ENCODE measurements at places on chromosomes 5 and 9. TPM values are rescaled to one million over a fixed set of nuclear protein-coding genes. Genes with fewer than 3 reads are reported as not detected.

DNA sequence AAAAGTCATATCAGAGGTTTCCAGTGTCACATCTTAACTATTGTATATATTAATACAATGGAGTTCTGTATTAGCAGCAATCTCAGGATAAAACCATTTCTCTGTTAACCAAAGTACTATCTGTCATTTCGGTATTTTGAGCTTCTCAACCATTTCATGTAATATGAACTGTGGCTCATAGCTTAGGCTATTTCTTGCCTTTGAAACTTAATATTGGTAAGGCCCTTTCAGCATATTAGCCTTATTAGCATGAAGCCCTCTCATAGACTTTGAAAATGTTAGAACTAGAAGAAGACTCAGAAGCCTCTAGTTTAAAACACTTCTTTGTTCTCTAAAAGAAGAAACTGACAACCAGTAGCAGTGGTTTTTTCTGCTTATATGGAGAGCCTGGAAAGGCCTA, 731 bp downstream of the CAVIN4 start:
- H3K4me1 ChIP-seq = no peaks in the 10 kb centered on the region
- H3K27me3 ChIP-seq = peaks cover 7% of the 10 kb centered on the region
- no peak for DNase-seq
- H3K36me3 ChIP-seq = no peaks in the 10 kb centered on the region
- H3K27ac ChIP-seq = no peak overlapping the region

The TERT gene
- 10.1 TPM for total RNA-seq

DNA sequence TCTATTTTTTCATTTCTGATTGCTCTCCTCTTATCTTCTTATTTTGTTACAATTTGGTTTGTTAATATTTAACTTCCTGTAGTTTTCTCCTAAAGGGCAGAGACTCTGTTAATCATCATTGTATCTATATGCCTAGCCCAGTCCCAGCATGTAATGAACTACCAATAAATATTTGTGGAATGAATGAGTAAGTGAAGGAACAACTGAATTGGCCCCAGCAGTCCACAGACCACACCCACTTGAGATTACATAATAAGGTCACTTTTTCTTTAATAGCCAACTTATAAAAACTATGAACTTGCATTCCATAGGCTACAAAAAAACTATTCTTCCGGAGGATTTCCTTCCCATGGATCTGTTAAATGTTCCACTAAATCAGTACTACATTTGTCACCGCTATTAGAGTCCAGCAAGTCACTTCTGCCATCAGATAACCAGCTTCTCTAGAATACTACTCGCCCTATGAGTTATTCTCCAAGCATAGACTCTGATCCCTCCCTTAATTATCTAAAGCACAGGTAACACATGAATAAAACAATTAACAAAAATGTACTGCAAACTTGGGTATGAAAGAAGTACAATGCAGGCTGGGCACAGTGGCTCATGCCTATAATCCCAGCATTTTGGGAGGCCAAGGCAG, 27.5 kb upstream of the TNPO1 start:
- no peaks in the 10 kb centered on the region for H3K36me3 ChIP-seq
- no peaks in the 10 kb centered on the region for H3K4me1 ChIP-seq
- H3K27me3 ChIP-seq = peaks cover 24% of the 10 kb centered on the region
- H3K4me3 ChIP-seq = no peak overlapping the region
- no peak for DNase-seq

DNA sequence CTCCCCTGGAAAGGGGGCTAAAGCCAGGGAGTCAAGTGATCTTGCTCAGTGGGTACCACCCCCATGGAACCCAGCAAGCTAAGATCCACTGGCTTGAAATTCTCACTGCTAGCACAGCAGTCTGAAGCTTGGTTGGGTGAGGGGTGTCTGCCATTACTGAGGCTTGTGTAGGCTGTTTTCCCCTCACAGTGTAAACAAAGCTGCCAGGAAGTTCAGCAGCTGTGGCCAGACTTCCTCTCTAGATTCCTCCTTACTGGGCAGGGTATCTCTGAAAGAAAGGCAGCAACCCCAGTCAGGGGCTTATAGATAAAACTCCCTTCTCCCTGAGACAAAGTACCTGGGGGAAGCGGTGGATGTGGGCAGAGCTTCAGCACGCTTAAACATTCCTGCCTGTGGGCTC, 17.1 kb upstream of the EPB41L4A start:
- peaks cover 4% of the 10 kb centered on the region for H3K27me3 ChIP-seq
- no peaks in the 10 kb centered on the region for H3K36me3 ChIP-seq
- H3K4me3 ChIP-seq = no peak overlapping the region
- no peak for DNase-seq
- H3K4me1 ChIP-seq = no peaks in the 10 kb centered on the region

The FCN2 gene
- total RNA-seq = not detected

- DNase-seq = no peak
- H3K27me3 ChIP-seq = peaks cover 14% of the 10 kb centered on the region
- no peak within 1 kb of the TSS for H3K4me3 ChIP-seq
These were observed at the start of gene SGCD for GRCh38 chr5:156326718-156327259. Gene SGCD, plus strand, starts transcription at chr5:156327164.

DNA sequence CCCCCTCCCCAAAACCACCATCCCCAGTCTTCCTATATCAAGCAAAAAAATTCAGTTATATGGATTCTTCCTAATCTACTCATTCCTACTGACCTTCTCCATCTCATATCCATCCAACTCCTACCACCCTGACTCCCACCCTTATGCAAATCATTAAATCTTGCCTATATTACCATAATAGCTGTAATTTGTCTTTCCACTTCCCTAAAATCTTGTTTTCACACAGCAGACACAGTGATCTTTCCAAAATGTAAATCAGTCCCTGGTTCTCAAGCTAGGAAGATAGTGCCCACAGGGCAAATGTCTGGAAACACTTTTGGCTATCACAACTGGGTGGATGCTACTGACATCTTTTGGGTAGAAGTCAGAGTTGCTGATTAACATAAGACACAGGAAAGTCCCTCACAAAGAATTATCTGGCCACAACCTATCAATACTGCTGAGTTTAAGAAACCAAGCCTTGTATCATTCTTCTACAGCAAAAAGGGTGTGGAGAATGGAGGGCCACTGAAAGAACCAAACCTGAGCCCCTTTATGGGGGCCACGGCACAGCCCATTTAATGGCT, 1.4 kb downstream of the SRA1 start:
- H3K4me1 ChIP-seq = peaks cover 51% of the 10 kb centered on the region
- DNase-seq = peak; percentile 60
- H3K36me3 ChIP-seq = peaks cover 41% of the 10 kb centered on the region
- peak overlapping the region; percentile 84 for H3K4me3 ChIP-seq
- H3K27ac ChIP-seq = peak overlapping the region; percentile 82

DNA sequence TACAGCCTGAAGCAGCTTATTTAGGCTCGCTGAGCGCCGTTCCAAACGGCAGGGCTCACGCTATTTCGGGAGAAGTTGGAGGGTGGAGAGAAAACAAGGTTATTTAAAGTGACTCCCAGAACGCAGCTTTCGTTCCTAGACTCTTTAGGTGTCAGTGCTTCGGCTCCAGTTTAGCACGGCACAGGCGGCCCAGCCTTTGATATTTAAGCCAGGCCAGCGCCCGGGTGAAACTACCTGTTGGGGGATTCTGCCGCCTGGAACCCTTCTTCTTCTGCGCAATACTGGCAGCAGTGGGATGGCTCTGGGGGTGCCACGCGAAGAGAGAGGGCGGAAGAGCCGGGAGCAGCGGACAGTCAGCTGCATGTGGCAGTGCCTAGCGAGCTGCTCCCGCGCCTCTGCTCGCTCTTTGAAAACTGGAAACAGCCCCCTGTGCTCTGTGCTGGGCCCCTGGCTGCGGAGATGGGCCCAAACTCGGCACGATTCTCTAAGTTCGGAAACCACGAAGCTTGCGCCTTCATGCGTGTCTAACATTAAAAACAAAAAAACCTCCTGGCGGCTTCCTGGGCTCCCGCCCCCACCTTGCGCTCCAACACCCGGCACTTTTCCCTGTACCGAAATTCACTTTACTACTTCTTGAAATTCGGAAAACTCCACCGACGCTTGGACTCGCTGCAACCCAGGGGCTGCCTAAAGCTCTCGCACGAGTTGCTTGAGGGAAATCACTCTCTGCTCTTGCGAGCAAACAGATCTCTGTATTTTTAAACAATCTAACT, 34.6 kb upstream of the NFIB start:
- peak overlapping the region; percentile 65 for H3K27ac ChIP-seq
- H3K36me3 ChIP-seq = no peaks in the 10 kb centered on the region
- DNase-seq = no peak
- H3K4me3 ChIP-seq = no peak overlapping the region
- H3K27me3 ChIP-seq = peaks cover 61% of the 10 kb centered on the region
- H3K4me1 ChIP-seq = peaks cover 4% of the 10 kb centered on the region

The PRPF4 gene
- total RNA-seq = 64.6 TPM

All from activated CD4-positive, alpha-beta T cell treated with anti-CD3 and anti-CD28 coated beads, Interleukin-2, amount 10 ng/mL, durations not matched to agents 24 days and 14 days (primary cell).